ENCODE measurements at places on chromosomes 7 and 10. TPM values are rescaled to one million over a fixed set of nuclear protein-coding genes. Genes with fewer than 3 reads are reported as not detected.

Gene CPEB3
- 14.3 TPM for total RNA-seq

Gene GNG11
- 17.6 TPM for total RNA-seq

Gene ANKRD1
- total RNA-seq, result 2,468 TPM

Gene ZNF804B
- total RNA-seq, result 0.23 TPM

Gene ENO4
- total RNA-seq, result 0.24 TPM
